ENCODE measurements at places on chromosomes 4 and X.

- DNase-seq, result no peak
These were observed 18.6 kb upstream of the TEX13B start for GRCh38 chrX:108000751-108001150.

DNA sequence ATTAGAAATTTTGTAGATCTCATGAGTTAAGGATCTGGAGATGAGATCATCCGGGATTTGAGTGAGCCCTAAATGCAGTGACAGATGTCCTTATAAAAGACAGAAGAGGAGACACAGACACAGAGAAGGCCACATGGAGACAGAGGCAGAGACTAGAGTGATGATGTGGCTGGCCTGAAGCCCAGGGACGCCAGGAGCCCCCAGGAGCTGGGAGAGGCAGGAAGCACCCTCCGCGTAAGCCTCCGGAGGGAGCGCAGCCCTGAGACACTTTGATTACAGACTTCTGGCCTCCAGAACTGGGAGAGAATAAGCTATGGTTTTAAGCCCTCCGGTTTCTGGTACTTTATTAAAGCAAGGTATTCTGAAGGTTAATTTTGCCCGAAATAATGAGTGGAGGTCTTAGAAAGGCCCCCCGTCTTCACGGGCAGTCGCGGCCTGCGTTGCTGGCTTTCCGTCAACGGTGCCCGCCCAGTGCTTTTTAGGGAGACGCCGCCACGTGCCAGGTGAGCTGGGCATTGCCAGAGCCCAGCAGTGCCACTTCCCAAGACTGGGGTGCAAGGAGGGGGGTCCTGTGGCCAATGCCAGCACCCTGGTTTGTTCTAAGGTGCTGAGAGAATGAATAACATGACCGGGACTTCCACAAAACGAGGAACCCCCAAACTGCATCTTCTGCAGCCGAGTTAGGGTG, 8.1 kb downstream of the DHRSX start:
- DNase-seq, result no peak

DNA sequence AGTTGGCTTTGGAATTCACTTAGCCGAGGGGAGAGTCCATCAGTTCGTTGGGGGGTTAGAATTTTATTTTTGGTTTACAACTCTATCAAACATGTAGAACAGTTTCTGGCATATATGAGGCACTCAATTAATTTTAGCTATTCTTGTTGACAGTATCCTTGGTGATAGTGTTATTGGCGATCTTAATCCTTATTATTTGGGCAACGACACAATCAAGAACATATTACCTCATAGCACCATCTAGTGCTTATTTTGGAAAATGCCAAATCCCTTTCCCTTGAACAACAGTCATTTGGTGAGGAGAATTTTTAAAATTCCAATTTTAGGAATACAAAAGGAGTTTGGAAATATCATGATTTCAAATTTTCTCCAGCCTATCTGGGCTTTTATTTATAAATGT, 17.9 kb upstream of the PGRMC1 start:
- no peak for DNase-seq

DNA sequence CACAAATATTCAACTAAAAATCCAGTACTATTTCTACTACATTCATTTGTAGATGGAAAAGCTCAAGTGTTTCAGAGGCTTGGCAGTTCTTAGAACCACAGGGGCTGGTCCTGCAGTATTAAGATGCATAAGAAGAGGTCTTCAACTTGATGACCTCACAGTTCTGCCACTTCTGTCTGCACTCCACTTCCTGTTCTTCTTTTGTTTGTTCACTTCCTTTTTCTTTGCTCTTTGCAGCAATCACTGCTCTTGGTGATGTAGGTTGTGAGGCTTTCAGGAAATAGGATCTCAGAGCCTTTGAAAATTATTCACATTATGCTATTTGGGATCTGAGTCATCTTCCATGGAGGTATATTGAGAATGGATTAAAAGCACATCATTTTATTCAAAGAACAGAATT, 602.0 kb upstream of the CPEB2 start:
- no peak for DNase-seq

GRCh38 chrX:150587585-150588503, 19.4 kb downstream of the MTM1 start:
- DNase-seq, result peak; percentile 25

DNA sequence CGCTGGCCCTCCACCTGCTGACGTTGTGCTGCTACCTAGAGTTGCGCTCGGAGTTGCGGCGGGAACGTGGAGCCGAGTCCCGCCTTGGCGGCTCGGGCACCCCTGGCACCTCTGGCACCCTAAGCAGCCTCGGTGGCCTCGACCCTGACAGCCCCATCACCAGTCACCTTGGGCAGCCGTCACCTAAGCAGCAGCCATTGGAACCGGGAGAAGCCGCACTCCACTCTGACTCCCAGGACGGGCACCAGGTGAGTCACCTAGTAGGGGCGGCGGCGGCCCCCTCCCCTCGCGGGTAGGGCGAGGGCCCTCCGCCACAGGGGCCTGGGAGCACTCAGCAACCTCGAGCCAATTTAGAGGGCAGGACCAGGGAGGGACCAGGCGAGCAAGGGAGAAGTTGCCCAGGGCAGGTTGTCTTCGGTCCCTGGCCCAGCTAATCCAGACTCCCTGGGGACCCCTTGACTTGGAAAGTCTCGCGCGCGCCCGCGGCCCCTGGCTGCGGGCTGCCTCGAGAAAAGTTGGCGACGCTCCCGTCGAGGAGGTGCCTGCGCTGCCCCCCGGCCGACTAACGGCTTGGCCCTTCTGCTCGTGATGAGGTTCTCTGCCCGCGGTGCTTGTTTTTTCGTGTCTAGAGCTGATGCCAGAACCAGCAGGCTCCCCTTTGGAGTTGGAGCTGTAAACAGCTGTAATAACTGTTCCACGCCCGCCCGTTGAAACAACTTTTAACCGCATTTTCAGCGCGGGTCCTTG, 717 bp downstream of the EDA start:
- DNase-seq, result no peak

GRCh38 chrX:119359618-119360382, 39.3 kb upstream of the SLC25A43 start:
- DNase-seq, result no peak

GRCh38 chr4:120059036-120059435, 7.6 kb downstream of the MAD2L1 start:
- no peak for DNase-seq

- no peak for DNase-seq
These were observed 27.9 kb downstream of the TSC22D3 start for GRCh38 chrX:107747596-107748161.

DNA sequence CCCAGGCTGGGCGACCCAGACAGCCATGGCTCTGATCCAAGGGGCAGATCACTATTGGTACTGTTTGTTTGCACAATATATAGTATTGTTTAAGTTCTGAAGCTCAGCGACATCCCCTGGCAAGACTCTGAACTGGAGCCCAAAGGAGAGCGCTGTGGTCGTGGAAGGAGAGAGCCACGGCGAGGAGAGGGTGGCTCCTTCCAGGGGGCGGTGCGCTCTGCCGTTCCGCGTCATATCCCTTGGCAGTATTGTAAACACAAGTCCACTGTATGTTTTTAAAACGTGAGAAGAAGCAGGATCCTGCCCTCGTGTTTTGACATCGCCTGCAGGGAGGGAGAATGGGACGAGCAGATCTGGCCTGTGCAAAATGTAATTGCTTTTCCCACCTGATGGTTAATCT, 185.5 kb downstream of the RAB28 start:
- DNase-seq, result no peak

GRCh38 chrX:96407501-96407900, 277.1 kb upstream of the DIAPH2 start:
- DNase-seq, result no peak

DNA sequence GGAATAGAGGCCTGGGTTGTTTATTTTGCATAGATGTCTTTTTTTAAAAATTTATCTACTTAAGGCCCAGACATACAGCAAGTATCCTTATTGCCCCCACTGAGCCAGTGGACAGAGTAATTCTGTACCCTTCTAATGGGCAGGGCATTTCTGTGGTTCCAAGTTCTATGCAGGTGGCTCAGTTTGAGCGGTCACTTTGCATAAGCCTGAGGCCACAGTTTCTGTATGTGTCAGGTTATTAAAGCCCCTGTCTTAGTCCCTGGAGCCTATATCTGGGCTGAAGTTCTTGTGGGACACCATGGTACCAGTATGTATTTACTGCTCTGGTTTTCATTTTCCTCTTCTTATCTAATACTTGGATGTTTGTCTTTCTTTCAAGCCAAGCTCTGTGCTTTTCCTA, 168.8 kb downstream of the MID1IP1 start:
- no peak for DNase-seq

DNA sequence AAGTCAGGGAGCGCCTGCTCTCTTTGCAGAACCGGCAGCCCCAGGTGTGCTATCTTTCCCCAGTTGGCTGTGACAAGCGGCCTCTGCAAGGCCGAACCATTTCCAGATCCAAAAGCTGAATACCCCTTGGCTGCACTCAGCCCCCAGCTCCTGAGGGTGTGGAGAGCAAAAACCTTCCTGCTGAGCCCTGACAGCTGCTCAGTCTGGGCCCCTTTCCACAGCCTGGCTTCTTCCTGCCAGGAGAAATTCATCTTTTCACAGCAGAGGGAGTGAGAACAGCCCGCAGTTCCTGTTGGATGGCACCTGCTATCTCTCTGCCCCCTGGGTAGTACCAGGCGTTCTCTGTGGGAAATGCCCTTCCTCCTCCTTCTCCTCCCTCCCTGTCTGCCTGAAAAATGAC, 78.4 kb downstream of the DRD5 start:
- no peak for DNase-seq

DNA sequence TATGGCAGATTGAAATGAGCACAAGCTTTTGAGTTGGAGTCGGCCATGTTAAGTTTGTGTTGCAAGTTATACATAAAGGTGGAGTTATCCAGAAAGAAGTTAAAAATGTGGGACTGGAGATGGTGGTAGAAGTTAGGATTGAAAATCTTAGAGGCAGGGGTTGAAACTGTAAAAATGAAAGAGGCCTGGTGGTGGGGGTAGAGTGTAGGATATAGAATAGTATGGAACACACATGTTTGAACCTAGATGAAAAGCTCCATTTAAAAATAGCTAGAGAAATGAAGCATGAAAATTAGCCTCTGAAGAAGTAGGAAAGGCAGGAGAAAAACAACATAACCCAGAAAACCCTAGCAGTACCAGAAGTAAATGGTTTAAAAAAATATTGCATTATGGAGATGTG, 131.8 kb upstream of the ENPEP start:
- DNase-seq, result no peak

DNA sequence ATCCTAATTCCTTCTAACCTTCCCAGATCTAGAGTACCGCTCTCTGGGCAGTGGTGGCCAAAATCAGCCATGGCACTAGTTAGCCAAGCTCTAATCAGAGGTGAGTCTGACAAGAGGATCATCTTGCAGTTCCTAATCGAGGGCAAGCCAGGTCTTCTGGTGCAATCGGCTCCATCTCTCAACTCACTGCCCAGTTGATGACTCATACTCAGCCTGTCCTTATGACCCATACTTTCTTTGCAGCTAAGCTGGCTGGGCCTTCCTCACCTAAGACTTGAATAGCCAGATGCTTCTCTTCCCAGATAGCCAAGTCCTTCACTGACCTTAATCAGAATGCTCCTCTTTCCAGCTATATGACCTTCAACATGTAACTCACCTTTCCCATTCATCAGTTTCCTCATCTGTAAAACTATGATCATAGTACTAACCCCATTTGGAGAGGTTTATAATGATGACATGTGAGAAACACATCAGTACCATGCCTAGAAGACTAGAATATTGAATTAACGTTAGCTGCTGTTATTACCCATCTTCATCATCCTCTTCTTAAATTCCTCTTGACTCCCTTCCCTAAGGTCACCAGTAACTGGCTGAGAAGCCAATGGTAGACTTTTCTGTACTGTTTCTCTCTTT, 57.1 kb downstream of the RELL1 start:
- DNase-seq, result no peak

DNA sequence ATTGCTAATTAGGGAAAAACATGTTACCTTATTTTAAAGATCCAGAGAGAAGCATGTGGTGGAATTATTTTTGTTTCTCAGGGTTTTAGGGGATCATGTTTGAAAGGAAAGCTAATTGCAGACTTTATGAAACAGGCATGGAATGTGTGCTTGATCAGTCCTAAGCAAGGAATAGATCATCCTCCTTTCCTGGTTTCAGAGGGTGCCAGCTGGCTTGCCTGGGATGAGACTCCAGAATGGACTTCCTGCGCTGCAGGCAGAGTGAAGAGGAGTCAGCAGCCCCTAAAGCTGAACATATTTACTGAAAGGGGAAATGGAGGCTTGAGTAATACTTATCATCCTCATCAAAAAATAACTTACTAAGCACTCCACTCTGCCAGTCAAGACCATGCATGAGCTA, 13.3 kb downstream of the FGF5 start:
- DNase-seq, result no peak

- peak; percentile 61 for DNase-seq
These were observed 206.5 kb upstream of the STK26 start for GRCh38 chrX:131816551-131817136.

Measured in activated CD8-positive, alpha-beta memory T cell treated with anti-CD3 and anti-CD28 coated beads for 4 hours (primary cell).